ENCODE measurements at places on chromosomes 7 and 10.

- DNase-seq = no peak
These were observed 615 bp upstream of the WBP1L start for GRCh38 chr10:102743078-102743587.

DNA sequence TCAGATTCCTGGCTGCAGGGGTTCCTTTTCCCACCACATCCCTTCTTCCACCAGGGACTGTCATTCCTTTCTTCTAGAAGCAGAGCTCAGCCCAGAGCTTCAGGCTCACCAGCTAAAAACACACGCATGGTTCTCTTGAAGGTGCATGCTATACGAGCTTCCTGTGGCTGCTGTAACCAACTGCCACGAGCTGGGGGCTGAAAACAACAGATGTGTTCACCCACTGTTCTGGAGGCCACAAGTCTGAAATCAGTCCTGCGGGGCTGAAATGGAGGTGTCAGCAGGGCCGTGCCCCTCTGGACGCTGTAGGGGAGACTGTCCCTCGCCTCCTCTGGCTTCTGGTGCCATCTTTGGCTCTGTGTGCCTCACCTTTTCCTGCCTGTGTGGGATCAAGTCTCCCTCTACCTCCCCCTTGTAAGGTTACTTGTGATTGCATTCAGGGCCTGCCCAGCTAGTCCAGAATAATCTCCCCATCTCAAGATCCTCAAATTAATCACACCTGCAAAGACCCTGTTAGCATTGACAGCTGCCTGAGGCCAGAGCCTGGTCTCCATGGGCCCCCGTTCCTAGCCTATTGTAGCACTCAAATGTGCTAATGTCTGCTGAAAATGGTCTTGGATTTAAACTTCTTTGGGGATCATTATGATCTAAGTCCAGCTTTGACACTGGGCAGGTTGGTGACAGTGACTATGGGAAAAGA lies 13.7 kb downstream of the RAB19 start:
- no peak for DNase-seq

DNA sequence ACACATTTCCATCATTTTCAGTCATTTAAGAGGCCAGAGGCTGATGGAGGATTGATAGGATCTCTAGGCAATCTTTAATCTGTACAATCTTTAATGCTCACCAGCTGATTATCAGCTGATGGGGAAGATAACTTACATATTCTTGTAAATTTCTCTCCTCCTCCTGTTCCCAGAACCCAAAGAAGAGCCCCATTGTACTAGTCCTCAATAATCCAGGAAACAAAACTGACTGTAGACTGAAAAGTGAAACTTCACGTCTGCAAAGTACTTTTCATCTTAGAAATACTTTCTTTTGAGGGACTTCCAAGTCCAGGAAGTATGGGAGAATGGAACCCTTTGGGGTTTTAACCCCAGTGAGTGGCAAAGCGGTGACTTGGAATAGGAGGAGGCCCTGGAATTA lies 283.3 kb downstream of the FRMD4A start:
- no peak for DNase-seq

DNA sequence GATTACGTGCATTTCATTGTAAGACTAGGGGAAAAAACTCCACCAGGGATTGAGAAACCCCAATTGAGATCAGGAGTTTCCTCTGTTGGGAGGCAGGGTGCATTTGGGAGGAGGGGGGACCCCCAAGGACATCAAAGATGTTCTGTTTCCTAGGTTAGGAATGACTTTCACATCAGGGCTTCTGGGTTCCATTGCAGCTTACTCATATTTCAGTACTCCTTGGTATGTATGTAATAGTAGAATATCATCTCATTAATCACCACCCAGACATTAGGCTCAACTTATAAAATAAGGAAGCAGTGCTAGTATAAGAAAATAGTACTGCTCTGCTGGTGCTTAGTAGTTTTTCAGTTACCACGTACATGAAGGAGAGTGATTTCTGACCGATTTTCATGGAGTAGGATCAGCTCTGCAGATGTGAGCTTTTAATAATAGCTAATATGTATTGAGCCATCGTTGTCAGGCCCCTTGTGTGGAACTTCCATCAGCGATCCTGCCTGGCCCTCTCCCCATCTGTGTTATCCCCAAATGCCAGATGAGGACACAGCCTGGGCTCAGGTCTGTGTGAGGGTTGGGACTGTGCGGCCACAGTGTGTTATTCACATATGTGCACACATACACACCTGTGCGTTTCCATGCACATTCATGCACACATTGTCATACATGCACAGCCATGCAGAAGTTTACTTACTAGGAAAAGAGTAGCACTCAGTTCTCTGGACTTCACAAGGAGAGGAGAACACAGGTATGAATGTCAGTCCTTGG lies 23.5 kb downstream of the UPP1 start:
- peak; percentile 37 for DNase-seq

GRCh38 chr10:97553575-97554031 lies 19.0 kb upstream of the ANKRD2 start:
- peak; percentile 71 for DNase-seq

DNA sequence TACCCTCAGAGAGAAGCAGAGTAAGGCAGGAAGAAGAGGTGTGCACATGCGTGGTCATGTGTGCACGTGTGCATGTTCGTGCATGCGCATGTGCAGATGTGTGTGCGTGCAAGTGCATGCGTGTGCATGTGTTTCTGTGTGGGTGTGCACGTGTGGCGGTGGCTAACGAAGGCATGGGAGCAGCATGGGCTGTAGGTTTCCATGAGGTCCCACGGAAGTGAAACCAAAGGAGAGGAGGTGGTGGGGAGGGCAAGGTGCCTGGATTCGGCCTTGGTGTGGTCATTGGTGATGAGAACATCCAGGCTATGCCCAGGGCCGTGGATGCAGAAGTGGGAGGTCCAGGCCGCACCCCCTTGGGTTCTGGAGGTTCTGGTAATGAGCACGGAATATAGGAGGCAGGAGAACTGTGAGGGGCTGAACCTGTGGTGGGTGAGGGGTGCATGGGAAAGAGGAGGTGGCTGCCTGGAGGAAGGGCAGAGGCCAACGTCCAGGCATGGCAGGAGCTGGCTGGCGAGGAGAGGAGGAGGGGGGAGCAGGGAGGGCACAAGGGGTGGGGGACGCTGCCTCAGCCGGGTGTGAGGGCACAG lies 2.4 kb upstream of the INPP5A start:
- DNase-seq = no peak

DNA sequence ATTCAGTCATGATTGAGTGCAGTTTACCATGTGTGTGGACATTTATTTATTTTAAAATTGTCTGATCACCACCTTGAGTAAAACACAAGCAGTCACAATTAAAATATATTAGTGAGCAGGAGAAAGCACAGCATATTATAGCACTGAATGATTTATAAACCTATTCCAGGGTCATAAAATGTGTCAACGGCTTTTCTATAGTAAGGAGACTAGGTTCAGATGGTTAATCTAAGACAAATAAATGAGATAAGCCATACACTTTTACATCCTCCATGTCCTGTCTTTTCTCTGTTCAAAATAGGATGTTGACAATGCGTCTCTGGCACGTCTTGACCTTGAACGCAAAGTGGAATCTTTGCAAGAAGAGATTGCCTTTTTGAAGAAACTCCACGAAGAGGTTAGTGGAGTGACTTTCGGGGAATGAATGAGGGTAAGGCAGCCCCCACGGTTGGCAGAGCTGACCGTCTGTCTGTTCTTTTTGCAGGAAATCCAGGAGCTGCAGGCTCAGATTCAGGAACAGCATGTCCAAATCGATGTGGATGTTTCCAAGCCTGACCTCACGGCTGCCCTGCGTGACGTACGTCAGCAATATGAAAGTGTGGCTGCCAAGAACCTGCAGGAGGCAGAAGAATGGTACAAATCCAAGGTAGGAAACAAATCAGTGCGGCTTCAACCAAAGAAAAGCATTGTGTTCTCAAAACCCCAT lies 5.4 kb downstream of the VIM start:
- DNase-seq = no peak

DNA sequence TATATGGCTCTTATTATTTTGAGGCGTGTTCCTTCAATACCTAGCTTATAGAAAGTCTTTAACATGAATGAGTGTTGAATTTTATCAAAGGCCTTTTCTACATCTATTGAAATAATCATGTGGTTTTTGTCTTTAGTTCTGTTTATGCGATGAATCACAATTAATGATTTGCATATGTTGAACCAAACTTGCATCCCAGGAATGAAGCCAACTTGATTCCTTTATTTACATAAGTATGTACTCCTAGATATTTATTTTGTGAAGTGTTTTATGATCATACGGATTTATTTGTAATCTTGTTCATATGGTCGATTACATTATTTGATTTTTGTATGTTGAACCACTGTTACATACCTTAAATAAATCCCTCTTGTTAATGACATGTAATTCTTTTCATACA lies 244.3 kb upstream of the KCND2 start:
- DNase-seq = no peak

DNA sequence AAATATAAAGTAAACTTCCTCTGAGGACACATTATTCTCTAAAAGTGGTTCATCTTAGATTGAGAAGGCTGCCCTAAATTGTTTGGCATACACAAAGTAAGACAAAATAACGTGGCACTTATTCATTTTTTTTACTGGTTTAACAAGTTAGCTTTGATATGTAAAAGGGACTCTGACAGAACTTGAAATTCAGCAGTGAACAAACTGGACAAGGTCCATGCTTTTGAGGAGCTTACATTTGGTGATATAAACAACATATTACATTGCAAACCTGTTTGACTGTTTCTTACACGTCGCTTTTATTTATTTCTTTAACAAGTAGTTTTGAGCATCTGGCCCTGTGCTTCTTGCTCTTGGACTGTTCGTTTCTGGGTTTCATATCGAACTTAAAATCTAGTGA lies 253.1 kb upstream of the POM121L12 start:
- DNase-seq = no peak

- no peak for DNase-seq
These were observed 1.3 kb upstream of the HKDC1 start for GRCh38 chr10:69218831-69219230.

DNA sequence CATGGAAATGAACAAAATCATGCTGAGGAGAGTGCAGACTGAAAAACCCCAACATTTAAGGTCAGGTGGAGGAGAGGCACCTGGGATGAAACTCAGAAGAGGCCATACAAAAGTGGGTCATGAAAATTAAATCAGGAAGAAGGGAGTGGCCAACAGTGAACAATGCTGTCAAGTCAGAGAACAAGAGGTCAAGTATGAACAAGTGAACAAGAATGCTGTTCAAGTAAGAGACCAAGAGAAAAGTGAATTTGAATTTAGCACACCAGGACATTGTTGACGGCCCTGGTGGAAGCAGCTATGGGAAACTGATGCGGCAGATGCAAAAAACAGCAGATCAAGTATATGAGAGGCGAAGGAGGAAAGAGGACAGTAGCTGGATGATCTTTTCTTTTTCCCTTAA lies 7.9 kb downstream of the CEP41 start:
- DNase-seq = peak; percentile 69

- DNase-seq = peak; percentile 33
These were observed 49.3 kb upstream of the GNA12 start for GRCh38 chr7:2893411-2893861.

GRCh38 chr7:133629701-133630100 lies 376.8 kb downstream of the EXOC4 start:
- no peak for DNase-seq

- no peak for DNase-seq
These were observed 126.6 kb downstream of the LRRC4 start for GRCh38 chr7:127904670-127904985.

GRCh38 chr10:51806079-51806835 lies 106.9 kb upstream of the CSTF2T start:
- DNase-seq = no peak

DNA sequence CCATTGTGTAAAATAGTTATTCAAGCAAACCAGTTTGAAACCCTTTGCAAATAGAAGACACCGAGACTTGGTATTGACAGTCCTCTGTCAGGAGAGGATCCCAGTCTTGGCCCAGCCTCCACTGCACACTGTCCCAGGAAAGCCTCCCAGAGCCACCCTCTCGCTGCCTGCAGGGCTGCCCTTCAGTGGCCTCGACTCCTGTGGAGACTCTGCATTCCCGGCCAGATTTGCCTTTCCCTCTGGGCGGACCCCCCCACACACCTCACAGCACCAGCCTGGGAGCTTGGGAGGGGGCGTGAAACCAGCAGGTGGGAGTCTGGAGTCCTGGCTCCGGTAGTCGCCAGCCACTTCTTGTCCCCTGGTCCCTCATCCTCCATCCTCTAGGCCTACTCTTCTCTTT lies 48.7 kb downstream of the GRK5 start:
- DNase-seq = no peak

Data from LHCN-M2 (cell line).